Stimulated activated CD4-positive, alpha-beta T cell treated with anti-CD3 and anti-CD28 coated beads, Interleukin-4, amount 100 ng/mL, for 1 hour (primary cell): ENCODE measurements at places on chromosomes 4 and X.

GRCh38 chr4:183831683-183832082 lies 73.4 kb upstream of the STOX2 start:
- DNase-seq: no peak

DNA sequence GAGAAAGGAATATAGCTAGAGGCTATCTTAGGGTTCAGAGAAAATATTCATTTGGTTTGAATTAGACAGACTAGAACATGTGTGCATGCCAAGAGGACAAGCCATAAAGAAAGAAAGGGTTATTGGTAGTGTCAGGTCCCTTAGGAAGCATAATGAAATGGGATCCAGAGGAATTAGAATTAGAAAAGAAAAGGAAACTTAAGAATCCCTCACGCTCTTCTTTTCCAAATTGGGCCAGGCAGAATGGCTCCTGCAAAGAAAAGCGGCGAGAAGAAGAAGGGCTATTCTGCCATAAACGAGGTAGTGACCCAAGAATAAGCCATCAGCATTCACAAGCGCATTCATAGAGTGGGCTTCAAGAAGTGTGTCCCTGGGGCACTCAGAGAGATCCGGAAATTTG lies 4.9 kb upstream of the ABCG2 start:
- no peak for DNase-seq

DNA sequence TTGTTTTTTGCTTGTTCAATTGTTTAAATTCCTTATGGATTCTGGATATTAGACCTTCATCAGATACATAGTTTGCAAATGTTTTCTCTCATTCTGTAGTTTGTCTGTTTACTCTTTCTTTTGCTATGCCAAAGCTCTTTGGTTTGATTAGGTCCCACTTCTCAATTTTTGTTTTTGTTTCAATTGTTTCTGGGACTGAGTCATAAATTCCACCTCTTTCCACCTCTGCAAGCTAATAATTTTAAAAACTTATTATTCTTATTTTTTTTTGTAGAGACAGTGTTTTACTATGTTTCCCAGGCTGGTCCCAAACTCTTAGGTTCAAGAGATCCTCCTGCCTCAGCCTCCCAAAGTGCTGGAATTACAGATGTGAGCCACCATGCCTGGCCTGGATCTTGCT lies 226.8 kb upstream of the GPRIN3 start:
- DNase-seq: no peak

- DNase-seq: no peak
These were observed 150.1 kb downstream of the ADAM29 start for GRCh38 chr4:175068266-175068665.

DNA sequence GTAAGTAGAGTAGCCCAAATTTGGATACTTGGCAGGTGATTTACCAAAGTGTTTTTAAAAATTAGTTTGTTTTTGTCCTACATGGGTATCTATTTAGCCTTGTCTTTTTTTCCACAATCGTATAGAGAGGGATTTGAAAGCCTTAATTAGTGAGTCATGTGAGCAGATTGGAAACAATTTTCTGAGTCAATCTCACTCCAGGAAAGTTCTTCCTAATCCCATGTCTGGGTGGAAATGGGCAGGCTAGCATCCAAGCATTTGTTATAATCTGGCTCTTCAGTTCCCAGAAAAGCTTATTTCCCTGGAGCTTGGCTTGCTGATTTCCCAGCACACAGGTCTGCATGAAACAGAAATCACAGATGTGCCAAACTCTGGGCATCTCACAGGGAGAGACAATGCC lies 426.9 kb upstream of the BOD1L1 start:
- no peak for DNase-seq

GRCh38 chr4:21011106-21011505 lies 310.8 kb downstream of the PACRGL start:
- DNase-seq: no peak

DNA sequence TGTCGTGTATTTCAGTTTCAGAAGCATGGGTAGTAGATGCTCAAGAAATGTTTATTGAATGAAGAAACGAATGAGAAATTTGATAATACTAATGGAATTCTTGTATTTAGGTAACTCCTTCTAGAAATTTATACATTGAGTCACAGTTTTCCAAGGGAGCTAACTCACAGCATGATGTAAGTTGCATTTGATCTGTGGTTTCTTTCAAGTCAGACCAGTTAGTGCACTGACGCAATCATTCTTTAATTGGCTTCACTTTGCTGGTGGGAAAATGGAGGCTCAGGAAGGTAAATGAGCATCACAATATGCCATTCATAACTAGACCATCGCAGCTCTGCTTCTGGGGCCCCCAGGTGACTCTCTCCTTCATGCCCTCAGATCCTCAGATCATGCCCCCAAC lies 17.3 kb upstream of the CWH43 start:
- DNase-seq: no peak

DNA sequence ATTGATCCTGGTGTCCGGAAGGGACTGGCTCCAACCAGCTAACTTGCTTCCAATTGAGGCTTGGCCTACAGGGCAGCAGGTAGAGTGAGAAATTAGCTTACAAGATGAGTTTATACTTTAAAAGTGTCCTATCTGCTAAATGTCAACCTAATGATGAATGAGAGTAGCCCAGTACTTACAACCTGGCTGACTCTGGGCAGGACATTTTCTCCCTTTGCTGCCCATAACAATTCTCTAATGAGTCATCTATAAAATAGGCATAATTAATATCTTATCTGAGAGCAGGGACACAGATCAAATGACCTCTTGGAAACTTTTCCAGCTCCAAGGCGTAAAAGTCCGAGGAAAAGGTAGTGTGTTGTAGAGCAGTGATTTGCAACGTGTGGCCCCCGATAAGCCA lies 398.4 kb upstream of the BOD1L1 start:
- DNase-seq: no peak

GRCh38 chr4:3660086-3660927 lies 105.9 kb upstream of the ADRA2C start:
- DNase-seq: no peak

- DNase-seq: no peak
These were observed 225.1 kb downstream of the NR3C2 start for GRCh38 chr4:148216866-148217814.
